ENCODE measurements at places on chromosomes 2 and 18.
A peak's percentile ranks its signal among the peaks of the same experiment; 100 is the strongest.

- no peak for DNase-seq
Measured at GRCh38 chr2:152236191-152236925, 60.8 kb upstream of the STAM2 start.

GRCh38 chr2:43220229-43220751 lies 6.1 kb downstream of the ZFP36L2 start:
- DNase-seq = peak; percentile 35

DNA sequence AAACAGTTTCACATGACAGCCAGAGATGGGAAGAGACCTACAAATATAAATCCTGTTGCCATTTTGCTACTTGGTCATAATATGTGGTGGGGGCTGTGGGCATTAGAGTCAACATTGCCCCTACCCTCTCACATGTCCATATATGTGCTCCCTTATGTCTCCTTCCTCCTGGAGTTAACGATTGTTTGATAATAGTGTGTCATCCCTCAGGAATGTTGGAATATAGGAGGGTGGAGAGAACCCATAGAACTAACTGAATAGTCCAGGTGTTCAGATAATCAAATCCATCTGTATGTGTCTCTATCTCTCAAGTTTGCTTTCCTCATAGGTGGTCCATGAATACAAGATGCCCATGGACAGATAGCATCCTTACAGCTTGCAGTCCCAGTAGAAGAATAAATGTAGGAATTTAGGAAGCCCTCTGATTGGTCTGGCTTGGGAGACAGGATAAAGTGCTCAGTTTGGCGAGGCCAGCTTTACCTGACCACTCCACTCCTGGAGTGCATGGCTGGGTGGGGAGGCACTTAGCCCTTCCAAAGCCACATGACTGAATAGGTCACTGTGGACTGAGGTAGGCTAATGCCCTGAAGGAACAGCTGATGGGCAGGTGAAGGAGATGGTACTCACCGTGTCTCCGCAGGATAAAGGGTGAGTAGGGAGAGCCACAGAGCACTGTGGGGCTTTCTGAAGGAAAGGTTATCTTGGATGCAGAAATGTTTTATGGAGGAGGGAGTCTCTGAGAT lies 166.9 kb downstream of the CDCA7 start:
- peak; percentile 7 for DNase-seq

DNA sequence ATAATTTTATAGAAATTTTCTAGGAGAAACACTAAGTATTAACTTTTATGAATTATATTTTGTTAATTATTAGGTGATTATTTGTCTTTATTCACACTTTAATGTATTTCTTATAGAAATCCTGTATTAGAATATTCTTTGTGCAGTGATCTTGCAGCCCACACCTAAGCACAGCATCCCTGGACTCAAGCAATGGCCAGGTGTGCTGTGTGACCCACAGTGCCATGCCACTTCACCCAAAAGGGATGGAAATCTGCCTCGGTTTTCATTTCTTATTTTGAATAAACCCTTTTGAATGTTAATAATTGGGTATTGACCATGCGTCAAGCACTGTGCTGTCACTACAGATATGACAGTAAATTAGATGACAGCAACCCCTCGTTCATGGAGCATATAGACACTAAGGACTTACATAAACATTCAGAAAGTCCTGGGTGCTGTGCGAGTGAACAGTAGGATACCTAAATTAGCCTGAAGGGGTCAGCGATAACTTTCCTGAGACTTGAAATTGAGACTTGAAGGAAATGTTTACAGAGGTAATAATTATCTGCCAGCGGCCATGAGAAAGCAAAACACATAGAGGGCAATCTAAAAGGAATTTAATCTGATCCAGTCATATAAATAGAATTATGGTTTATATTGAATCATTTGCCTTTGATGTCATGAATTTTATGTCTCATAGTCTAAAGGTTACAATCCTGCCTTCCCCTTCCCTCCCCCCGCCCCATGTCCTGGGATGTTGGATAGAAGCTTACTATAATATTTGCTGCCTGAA lies 52.7 kb upstream of the CALCRL start:
- DNase-seq = peak; percentile 62

DNA sequence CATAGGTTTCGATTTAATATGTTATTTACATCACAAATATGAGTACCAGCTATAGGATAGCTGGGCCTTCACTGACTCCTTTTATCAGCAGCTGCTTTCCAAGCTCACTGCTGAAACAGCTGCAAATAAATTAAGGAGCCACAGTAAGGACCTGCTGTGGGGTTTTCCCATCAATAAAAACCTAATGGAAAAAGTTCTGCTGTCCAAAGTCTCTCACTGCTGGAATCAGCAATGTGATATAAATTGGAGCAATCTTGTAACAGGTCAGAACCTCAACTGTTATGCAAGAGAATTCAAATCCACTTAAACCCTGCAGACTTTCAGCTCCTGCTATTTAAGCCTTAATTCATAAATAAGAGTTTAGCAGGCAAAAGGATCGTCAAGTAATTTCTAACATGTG lies 61.3 kb downstream of the NEB start:
- no peak for DNase-seq

DNA sequence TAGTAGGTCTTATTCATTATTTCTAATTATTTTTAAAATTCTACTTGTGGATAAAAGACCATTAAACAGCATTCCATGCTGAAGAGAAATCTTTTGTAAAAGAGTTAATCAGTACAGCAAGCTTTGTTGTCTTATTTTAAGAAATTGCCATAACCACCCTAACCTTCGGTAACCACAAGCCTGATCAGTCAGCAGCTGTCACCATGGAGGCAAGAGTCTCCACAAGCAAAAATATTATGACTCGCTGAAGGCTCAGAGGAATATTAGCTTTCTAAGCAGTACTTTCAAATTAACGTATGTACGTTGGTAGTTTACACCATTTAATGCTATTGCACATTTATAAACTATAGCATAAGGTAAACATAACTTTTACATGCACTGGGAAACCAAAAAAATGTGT lies 650.5 kb upstream of the LINC00305 start:
- DNase-seq = peak; percentile 40

- peak; percentile 67 for DNase-seq
Measured at GRCh38 chr2:105179469-105180372, 61.8 kb upstream of the GPR45 start.

DNA sequence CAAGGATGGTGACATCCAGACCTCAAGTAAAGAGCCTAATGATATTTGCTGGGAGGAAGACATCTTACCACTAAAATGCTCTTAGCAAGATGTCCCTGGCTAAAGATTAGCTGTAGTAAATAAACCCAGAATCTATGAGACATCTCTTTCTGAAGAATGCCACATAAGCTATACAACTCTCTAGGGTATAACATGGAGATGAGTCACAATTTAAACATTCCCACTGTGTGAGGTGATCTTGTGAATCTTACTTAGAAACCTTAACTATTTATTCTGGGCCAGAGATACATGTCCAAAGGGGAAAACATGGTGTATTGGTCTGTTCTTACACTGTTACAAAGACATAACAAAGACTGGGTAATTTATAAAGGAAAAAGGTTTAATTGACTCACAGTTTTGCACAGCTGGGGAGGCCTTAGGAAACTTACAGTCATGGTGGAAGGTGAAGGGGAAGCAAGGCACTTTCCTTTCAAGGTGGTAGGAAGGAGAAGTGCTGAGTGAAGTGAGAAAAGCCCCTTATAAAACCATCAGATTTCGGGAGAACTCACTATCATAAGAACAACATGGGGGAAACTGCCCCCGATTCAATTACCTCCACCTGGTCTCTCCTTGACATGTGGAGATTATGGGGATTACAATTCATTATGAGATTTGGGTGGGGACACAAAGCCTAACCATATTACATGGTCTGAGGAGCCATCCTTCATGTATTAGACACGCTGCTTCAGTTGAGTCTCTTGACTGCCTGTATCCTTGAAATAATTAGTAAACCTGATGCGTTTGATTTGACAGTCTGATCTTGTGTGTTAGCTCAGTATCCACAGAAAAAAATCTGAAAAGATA lies 17.1 kb downstream of the KRCC1 start:
- DNase-seq = peak; percentile 97

DNA sequence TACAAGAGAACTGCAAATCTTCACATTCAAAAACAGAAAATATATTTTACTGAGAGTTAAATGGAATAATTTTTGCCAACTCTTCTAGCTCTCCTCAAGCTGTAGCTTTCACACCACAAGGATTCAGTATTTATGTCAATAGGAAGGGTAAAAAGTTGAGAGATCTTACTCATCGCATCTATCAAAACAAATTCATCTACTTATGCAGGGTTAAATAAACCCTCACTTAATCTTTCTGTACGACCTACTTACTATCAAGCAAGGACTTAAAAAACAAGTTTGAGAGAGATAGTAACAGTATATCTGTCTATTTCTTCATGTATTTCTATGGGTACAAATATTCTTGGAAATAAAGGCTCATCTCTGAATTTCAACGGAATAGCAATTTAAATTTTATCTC lies 35.5 kb downstream of the SIGLEC15 start:
- DNase-seq = no peak

GRCh38 chr2:17976871-17977746 lies 98.6 kb downstream of the KCNS3 start:
- DNase-seq = peak; percentile 99

GRCh38 chr2:174344716-174345461 lies 10.1 kb downstream of the SP9 start:
- DNase-seq = peak; percentile 60

GRCh38 chr2:10556271-10557140 lies 108.4 kb upstream of the ODC1 start:
- DNase-seq = no peak

DNA sequence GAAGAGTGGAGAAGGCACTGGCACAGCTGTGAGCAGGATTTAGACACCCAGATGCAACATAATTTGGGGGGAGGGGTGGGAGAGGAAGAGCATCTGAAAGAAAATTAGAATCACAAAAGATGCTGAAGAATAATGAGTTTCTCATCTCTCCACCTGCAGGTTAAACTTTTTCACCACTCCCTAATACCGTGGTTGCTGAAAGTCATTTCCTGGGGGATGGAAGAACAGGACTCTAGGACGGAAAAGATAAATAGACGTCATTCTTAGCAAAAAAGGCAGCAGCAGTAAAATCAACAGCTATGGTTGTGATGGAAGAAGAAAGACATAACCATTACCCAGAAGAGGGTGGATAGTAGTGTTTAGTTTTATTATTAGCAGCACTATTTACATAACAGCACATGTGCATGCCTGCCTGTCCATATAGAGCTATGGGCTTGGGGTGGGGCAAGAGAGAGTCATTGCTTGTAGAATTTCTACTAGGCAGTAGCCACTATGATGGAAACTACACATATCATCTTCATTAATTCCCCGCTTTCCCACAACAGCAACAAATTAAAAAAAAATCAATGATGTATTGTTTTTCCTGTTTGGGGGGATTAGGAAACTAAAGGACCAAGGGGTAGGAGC lies 212.2 kb downstream of the TRIB2 start:
- no peak for DNase-seq

DNA sequence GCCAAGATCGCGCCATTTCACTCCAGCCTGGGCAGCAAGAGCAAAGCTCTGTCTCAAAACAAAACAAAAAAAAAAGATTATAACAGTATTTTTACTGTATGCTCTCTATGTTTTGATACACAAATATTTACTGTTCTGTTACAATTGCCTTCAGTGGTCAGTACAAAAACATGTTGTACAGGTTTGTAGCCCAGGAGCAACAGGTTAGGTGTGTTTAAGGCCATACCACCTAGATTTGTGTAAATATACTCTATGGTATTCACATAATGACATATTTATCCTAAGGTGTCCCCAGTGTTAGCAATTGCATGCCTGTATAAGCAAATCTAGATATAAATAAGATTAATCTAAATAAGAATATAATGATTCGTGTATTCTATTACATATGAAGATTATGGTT lies 625.0 kb downstream of the TMEM182 start:
- DNase-seq = no peak

DNA sequence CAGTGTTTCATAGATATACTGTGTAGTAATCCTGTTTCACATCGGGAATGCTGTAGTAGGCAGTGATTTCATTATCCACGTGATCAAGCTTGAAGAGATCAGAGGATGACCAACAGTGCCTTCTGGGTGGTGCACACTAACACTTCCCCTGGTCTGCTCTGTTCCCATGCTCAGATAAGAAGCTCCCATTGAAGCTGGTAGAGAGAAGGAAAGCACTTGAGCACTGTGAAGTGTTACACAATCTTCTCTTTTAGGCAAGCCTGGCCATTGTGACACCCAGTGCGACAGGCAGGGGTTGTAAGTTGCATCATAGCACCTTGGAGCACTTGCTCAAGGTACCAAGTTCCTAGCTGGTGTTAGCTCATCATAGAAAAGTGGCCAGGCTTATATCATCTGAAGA lies 30.6 kb upstream of the GPD2 start:
- peak; percentile 5 for DNase-seq

GRCh38 chr18:43797347-43797746 lies 520.1 kb upstream of the SYT4 start:
- DNase-seq = no peak

DNA sequence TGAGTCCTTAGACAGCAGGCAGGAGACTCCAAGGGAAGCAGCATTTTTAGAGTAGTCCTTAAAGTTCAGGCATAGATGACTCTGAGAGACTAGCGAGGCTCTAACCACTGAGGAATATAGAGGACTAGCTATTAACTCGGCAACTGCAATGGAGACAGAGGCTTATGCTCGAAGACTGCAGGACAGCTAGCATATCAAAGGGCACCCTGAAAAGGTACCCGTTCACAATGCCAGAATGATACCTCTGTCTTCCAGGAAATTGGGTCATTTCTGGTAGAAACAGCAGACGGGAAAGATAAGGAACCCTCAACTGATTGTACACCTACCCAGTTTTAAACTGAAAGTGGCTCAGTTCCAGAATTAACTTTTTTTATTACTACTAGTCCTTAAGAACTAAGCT lies 1204.0 kb upstream of the ZEB2 start:
- DNase-seq = no peak

DNA sequence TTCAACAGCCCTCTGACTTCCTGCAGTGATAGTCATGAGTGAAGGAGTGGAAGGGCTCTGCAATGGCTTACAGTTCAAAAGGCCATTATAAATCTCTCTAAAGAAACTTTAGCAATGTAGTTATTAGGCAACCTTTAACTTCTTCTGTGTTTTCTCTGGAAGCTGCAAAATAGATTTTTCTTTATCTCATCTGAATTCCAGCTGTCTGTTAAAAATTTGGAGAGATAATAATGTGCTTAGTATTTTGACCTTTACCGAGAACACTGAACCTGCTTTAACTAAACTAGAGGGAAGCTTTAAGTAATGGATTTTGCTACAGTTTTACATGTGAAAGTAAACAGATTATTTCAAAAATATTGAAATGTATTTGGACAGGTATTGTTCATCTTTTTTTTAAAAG lies 847.9 kb downstream of the ERBB4 start:
- no peak for DNase-seq

GRCh38 chr18:76429262-76430126 lies 65.5 kb downstream of the ZNF516 start:
- no peak for DNase-seq

GRCh38 chr2:158740127-158740526 lies 55.0 kb upstream of the DAPL1 start:
- DNase-seq = peak; percentile 18

DNA sequence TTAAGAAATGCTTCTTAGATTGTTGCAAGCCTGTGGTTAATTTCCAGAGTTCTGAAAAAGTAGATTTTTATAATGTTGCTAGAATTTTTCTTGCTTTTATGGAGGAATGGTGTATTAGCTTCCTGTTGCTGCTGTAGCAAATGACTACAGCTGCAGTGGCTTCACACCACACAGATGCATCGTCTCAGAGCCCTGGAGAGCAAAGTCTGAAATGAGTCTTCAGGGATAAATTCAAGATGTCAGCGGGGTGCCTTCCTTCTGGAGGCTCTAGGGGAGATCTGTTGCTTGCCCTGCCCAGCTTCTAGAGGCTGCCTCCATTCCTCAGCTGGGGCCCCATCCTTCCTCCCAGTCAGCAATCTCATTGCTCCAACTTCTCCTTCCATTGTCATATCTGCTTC lies 187.8 kb downstream of the ZNF516 start:
- no peak for DNase-seq

GRCh38 chr2:100818003-100818605 lies 1.8 kb upstream of the NPAS2 start:
- DNase-seq = no peak

All from fibroblast of skin of right biceps (primary cell).